ENCODE measurements at places on chromosomes 12 and 14.

DNA sequence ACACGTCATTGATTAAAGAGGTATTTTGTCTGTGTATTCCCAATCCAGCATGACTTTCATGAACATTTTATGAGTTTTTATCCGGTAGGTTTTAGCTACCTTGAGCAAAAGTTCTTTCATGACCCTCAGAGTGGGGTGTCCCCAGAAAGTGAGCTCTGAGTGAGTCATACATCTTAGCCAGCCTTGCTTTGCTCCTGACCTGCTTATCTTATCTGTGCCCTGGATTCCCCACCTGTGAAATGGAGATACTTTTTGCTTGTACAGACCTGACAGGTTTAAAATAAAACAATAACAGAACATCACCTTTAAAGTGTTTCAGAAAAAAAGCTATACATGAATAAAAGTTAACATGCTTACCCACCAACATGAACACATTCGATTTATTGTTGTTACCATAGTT is 202.8 kb upstream of the SOX5 start:
- no peak for DNase-seq

- DNase-seq = no peak
Observed at GRCh38 chr14:33740531-33740930, 210.3 kb downstream of the EGLN3 start.

GRCh38 chr12:67161322-67161918 is 107.7 kb upstream of the CAND1 start:
- DNase-seq = no peak

DNA sequence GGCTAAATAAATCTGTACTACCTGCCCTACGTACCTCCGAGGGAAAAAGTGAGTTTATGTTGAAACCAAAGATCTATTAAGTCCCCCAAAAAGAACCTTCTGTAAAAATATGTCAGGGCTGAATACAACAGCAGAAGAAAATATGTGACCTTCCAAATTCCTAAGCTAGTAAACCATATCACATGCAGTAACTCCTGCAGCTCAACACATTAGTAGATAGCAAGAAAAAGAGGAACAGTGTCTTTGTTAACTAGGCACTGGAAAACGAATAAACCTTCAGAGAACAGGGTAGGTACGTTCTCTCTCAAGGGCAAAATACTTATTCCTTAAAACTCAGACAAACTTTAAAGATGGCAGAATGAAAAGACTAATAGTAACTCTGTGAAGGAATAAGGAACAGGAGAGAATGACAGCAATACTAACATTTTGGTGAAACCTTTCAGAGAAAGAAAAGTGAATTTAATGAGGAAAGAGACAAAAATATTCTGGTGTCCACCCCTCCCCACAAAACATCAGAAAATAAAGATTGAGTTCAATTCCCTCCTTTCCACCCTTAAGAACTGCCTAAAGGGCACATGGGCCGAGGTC is 18.0 kb downstream of the CBX5 start:
- no peak for DNase-seq

DNA sequence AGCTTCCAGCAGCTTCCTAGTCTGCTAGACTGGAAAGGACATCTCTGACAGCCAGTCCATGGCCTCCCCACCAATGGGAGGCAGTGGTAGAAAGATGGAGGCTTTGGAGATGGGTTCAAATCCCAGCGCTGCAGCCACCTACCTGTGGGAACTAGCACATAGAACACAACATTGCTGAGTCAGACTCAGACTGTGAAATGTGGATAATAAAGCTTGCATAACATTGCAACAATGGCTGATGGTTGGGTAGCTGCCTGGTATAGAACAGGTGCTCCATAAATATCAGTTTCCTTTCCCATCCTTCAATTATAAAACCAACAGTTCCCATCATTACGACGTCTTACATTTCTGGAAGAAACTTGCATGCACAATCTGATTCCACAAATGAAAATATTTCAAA is 94.6 kb downstream of the SLC8A3 start:
- no peak for DNase-seq

DNA sequence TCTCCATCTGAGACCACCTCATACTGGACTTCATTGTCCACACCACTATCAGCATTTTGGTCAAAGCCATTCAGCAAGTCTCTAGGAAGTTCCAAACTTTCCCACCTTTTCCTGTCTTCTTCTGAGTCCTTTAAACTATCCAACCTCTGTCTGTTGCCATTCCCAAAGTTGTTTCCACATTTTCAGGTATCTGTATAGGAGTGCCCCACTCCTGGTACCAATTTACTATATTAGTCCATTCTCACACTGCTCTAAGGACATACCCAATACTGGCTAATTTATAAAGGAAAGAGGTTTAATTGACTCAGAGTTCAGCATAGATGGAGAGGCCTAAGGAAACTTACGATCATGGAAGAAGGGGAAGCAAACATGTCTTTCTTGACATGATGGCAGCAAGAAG is 292.2 kb upstream of the ATXN7L3B start:
- DNase-seq = no peak

DNA sequence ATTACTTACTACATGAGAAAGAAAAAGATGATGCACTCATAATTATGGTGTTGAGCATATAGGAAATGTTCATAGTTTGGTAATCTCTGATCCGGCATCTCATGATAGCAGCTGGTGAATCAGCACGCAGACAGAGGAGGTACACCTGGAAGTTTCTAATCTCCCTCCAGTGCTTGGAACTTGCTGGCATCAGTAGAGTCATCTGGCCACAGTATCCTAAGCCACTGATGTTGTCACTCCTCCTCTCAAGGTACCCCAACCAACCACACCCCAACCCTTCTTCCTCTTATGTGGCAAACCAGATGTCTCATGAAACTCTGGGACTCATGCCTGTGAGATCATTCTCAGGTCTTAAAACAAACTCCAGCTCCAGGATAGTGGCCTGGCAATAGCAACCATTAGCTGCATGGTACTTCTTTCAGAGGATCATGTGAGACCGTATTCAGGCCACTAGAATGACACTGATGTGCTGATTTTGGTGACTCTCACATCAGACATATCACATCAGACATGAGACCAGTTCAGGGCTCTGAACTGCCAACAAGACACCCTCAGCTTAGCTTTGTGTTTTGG is 143.0 kb downstream of the RASSF9 start:
- no peak for DNase-seq

- DNase-seq = no peak
Observed at GRCh38 chr14:22007363-22007762, 333.7 kb upstream of the OR4E1 start.

GRCh38 chr12:25107920-25108319 is 87.0 kb downstream of the DNAI7 start:
- no peak for DNase-seq

DNA sequence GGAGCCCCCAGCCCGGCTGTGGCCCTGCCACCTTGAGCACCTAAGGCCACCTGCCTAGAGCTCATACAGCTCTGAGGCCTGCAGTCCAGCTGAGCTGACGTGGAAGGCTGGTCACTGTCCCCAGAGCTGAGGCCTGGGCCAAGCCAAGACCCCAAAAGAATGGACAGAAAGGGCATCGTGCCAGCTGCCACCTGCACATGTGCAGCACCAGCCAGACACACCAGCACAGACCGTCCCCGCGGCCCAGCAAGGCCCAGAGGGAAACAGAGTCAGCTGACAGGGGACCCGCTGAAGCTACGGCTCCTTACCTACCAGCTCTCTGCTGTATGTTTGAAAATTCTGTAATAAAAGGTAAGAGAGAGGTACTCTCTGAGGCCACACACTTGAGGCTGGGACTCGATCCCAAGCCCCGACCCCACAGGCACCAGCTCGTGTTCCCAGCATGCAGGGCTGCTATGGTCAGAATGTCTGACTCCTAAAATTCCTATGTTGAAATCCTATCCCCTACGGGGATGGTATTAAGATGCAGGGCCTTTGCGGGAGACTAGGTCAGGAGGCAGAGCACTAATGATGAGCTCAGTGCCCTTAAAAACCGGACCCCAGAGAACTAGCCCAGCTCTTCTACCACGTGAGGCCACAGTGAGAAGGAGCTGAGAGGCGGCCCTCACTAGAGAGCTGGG is 25.4 kb downstream of the BRF1 start:
- no peak for DNase-seq

GRCh38 chr12:114835031-114835430 is 151.1 kb upstream of the TBX3 start:
- DNase-seq = no peak

- DNase-seq = no peak
Observed at GRCh38 chr12:88172844-88173407, 30.8 kb downstream of the TMTC3 start.

DNA sequence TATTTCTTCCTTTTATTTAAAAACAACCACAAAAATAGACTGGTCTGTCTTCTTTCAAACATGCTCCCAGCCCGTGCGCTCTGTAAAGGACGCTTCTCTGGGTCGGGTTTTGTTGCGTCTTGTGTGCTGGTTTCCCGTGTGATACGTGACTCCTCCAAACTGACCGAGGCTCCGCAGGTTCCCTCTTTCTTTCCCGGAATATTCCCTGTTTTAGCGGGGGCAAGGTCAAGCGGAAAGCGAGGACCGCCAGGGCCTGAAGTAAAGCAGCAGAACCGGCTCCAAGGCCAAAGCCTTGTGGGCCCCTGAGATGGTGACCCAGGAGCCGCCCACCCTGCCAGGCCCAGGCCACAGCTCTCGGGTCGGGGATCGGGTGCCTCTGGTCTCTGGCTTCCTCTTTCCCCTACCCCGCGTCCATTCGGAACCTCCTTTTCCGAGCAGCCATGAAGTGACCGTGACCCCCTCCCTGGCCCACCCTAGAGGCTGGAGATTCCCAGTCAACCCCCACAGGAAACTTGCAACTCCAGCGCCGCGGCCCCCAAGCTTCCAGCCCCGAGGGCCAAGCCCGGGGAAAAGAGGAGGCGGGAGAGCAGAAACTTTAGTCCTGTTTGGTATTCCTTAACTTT is 885 bp upstream of the HOXC10 start:
- no peak for DNase-seq

DNA sequence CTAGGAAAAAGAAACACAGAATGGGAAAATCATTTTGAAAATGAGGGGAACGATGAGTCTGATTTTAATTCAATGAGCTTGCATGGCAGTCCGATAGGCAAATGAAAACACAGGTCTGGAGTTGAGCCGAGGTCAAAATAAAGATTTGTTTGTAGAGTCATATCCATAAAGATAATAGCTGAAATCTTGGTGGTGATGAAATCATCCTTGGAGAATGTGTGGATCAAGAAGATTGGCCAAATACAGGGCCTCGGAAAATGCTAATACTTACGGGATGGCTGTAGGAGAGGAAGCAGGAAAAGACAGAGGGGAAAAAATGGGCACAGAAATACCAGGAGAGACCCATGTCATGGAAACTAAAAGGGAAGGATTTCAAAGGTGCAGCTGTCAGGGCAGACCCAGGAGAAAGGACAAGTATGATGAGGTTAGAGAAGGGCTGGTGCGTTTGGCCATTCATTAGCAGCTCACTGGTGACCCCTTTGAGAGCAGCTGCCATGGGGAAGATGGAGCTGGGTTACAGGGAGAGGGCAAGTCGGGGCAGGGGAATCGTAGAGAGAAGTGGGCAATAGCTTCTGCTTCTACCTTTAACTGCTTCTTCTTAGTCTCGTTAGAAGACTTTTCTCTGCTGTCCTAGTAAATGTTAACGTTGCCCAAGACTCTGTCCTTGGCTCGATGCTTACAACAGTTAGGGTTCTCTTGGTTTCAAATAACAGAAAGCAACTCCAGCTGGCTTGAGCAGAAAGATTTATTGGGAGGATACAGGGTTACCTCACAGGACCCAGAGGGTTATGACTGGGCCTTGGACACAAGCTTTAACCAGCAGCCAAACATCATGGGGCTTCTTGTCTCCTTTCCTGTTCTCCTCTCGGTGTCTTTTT is 161.8 kb downstream of the EFCAB11 start:
- no peak for DNase-seq

- DNase-seq = no peak
Observed at GRCh38 chr12:78275886-78276285, 445.2 kb downstream of the NAV3 start.

GRCh38 chr12:22491034-22491433 is 53.3 kb downstream of the C2CD5 start:
- DNase-seq = no peak

DNA sequence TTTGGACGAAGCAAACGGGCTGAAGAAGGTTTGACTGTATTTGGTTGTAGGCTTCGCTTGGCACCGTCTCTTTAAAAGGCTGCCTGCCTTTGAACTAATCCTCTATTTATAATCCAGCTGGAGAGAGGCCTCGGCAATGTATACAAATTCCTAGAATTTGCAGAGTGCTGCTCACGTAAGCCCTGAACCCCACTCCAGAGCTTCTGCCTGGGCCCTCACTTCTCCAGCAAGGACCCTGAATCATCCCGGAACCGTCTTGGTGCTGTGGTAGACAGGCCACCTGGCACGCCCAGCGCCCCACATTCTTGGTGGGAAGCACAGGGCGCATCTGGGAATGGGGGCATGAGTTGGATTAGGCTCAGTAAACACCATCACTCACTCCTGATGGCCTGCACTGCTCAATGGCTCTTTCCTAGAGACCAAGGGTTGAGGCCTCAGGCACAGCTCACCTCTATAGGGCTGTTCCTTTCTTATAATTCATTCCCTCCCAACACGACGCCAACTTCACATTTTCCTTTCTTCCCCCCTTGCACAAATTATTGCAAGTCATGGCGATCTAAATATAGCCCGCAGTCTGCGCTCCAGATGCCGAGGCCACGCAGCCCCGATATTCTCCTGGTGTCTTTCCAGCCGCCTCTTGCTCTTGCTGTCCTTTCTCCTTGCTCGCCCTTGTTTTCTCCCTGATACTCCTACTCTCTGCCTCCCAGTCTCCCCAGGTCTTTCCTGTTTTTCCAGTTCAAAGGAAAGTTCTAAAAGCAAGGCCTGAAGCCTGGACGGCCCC is 141.0 kb downstream of the ZFP36L1 start:
- DNase-seq = no peak

- DNase-seq = no peak
Observed at GRCh38 chr12:116600959-116601918, 42.1 kb downstream of the MAP1LC3B2 start.

- DNase-seq = no peak
Observed at GRCh38 chr12:26537126-26537525, 295.9 kb downstream of the ITPR2 start.

GRCh38 chr14:75295491-75296345 is 17.1 kb downstream of the FOS start:
- peak; percentile 79 for DNase-seq

DNA sequence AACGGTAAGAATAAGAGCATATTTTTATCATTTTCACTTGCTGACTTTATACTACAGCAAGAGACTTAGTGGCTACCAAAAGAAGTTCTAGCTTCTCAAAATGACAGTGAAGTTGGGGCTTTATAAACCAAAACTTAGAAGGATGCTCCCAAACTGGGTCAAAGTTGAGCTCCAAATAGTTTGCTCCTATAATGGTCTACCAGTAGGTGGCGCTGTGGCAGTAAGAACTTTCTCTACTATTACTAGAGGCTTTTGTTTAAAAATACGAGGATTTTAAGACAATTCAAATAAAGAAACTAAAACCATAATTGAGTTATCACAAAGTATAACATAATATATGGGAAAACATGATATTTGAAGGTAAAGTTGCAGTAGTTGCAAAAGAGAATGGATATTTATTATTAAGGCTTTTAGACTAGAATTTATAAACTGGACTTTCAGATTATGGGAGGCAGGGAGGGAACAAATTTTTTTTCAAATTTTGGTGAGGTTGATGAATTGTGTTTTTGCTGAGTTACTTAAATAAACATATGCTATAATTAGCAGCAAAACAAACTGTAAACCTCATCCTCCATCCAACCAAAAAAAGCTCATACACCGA is 75.0 kb downstream of the TGFB3 start:
- peak; percentile 59 for DNase-seq
